ENCODE measurements at places on chromosomes 16 and 17.

- no peak for DNase-seq
Measured at GRCh38 chr17:44318077-44318892, 6.3 kb downstream of the SLC25A39 start.

DNA sequence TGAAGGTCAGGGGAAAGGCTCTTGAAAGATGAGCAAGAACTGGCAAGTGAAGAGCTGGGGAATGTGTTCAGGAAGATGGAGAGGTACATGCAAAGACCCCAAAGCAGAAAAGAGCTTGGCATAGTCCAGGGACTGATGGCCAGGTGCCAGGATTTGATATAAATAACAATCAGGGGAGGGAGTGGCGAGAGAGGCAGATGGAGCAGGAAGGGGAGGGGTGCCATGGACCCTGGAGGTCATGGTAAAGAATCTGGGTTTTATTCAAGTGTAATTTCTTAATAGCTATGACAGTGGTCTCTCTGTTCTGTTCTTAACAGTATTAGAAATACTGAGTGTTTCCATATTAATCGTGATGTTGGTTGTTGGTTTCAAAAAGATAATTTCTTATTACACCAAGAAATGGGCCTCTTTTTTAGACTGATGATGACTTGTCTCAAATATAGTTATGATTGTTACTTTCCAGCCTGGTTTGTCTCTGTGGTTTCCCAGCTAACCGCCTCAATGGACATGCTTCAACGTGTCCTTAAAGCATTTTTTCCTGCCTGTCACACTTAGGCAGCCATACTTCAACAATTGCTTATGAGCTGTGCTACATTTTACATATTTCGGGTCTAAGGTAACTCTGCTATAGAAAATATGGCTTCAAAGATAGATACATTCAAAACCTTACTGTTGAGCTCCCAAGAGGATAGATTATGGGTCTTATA, 49.4 kb downstream of the MYH10 start:
- no peak for DNase-seq

DNA sequence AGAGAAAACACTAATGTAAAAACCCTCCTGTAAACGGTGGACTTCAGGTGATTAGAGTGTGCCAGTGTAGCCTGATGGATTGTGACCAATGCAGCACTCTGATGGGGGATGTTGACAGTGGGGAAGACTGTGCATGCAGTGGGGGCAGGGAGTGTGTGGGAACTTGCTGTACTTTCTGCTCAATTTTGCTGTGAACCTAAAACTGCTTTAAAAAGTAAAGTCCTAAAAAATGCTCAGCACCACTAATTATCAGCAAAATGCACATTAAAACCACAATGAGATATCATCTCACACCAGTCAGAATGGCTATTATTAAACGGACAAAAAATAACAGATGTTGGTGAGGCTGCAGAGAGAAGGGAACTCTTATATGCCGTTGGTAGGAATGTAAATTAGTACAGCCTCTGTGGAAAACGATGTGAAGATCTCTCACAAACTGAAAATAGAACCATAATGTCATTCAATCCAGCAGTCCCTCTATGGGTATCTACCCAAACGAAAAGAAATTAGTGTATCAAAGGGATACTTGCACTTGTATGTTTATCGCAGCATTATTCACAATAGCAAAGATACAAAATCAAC, 9.7 kb upstream of the ULK2 start:
- no peak for DNase-seq

DNA sequence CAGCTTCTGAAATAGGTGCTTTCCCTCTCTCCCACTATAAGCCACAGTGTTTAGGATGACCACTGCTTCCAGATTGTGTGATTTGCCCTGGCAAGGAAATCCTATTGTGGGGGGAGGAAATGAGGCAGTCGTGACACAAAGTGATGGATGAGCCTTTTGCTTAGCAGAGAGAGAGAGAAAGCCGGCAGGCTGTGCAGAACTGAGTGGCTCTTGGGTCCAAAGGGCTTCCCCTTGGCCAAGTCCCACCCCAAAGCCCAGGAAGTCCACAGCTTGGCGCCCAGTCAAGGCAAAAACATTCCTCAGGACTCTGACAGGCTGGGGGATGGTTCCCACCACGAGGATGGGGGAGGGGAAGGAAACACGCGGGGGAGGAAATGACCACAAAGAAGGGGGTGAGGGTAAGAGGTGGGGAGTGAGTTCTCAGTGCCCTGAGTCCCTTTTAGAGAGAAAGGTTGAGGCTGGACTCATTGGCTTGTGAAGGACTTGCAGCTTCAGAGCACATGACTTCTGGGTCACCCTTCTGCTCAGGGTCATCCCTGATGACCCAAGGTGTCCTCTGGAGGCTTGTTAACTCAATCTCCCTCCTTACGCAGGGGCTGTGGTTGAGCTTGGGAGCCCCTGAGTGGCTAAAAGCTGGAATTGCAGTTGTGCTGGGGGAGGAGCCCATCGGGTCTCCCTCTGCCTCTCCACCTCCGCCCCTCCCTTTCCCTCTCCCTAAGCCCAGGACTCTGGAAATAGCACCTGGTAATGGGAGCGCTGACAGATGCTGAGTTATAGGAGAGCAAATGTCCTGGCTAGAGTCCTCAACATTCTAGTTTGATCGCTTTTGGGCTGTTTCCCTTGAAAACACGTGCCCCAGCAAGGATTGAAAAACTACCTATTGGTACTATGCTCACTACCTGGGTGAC, 10.3 kb upstream of the MSL1 start:
- DNase-seq = peak; percentile 74

GRCh38 chr17:35727635-35728034, 3.8 kb upstream of the RASL10B start:
- no peak for DNase-seq

GRCh38 chr16:66205287-66206231, 160.9 kb upstream of the CDH5 start:
- DNase-seq = no peak

GRCh38 chr17:40529991-40530390, 28.6 kb upstream of the TNS4 start:
- no peak for DNase-seq

- DNase-seq = no peak
Measured at GRCh38 chr16:88923450-88923849, 53.6 kb downstream of the CBFA2T3 start.

- no peak for DNase-seq
Measured at GRCh38 chr16:70453892-70454221, 538 bp upstream of the FCSK start.

DNA sequence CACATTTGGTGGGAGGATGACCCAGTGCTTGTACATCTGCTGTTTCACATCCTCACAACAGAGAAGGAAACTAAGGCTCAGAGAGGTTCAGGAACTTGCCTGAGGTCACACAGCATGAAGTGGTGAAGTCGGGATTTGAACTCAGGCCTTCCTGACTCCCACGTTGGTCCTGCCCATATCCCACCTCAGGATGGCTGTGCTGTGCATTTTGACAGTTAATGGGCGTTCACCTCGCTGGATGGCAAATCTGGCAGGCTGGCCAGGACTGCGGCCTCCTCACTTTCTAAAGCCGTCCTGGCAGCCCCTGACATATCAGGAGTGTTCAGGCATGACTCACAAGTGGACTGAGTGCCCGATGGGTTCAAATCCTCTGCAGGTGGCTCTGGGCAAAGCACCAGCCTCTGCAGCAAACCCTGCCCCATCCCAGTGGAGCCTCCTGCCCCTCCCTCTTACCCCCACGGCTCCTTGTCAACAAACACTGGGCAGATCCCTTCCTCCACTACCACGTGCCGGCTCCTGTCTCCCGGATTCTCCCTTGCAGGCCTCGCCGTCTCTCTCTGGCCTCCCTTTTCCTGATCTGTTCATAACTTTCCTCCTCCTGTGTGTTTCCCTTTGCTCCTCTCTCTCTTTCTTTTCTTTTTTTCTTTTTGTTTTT, 29.2 kb downstream of the SOCS3 start:
- DNase-seq = no peak

DNA sequence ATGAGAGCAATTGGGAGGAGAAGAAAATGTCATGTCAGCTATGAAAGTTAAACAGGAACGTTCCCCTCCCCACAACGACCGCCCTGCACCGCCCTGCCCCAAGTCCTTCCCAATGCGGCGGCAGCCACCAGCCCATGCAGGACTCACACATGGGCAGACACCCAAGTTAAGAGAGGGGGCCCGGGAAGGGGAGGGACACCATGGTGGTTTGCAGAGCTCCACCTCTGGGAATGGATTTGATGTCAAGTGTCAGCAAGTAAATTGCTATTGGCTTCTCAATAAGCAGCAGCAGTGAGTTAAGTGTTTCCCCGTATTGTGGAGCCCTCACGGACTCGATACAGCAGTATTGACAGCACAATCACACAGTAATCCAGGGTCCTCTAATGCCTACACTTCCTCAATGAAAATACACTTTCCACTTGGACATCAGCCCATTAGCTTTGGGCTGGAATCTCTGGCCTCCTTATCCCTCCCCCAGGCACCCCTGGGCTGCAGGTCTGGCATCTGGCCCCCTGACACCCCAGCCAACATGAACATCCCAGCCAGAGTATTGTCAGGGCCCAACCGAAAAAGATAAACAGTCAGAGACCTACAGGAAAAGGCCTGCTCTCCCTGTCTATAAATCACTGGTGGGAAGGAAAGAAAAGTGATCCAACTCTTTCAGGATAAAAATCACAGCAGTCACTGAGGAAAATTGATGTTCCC, 22.6 kb downstream of the ZFHX3 start:
- no peak for DNase-seq
